ENCODE measurements at places on chromosomes 7 and 10.
A peak's percentile ranks its signal among the peaks of the same experiment; 100 is the strongest.

- peak; percentile 31 for DNase-seq
Observed at GRCh38 chr10:72086466-72087391, 1.6 kb downstream of the SPOCK2 start.

GRCh38 chr10:33314811-33315561, 19.5 kb downstream of the NRP1 start:
- no peak for DNase-seq

DNA sequence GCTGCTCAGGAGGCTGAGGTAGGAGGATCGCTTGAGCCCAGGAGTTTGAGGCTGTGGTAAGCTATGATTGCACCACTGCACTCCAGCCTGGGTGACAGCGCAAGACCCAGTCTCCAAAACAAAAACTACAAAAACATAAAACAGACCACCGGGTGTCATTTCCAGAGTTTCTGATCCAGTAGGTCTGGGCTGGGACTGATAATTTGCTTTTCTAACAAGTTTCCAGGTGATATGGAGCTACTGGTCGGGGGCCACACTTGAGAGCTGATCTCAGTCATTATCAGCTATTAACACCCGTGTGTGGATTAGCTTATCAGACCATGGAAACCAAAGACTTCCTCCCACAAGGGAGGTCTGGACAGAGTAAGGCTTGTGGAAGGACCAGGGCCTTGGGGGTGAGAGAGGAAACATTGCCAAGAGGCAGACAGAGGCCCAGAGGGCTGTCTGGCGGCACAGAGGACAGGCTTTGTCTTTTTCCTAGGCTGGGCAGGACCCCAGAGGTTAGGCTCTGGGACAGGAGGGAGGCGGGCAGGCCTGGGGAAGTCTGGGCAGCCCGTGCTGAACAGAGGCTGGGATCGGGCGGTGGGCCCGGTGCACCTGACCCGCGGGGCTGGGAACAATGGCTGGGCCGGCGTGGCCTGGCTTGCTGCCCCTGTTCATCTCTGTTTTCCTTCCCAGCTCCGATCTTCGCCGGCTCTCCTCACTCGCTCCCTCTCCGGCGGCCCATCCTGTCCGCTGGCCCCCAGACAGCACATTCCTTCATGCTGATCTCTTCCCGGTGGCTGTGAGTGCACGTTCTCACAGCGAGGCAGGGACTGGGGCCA, 25.2 kb downstream of the TMEM270 start:
- no peak for DNase-seq

GRCh38 chr7:44473295-44473694, 17.2 kb downstream of the NUDCD3 start:
- DNase-seq: no peak

GRCh38 chr10:10361301-10361885, 656.3 kb upstream of the CELF2 start:
- DNase-seq: no peak

GRCh38 chr7:36261019-36261754, 108.1 kb downstream of the EEPD1 start:
- no peak for DNase-seq

DNA sequence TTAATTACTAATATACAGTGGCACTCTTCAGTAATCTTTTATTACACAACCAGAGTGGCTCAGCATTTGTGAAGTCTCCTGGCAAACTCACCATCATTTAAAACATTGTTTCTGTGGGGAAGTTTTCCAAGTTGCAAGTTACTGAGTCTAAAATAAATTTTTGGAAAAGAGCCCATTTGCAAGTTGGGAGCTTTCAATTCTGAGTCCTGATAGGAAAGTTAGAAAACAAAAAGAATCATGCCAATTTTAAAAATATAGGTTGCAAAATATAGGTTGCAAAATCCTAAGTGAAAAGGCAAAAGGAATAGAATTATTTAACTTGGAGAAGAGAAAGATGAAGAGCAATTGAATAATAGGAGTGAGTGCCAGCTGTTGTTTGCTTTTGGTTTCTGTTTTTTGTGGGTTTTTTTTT, 378.8 kb upstream of the C7orf33 start:
- no peak for DNase-seq

DNA sequence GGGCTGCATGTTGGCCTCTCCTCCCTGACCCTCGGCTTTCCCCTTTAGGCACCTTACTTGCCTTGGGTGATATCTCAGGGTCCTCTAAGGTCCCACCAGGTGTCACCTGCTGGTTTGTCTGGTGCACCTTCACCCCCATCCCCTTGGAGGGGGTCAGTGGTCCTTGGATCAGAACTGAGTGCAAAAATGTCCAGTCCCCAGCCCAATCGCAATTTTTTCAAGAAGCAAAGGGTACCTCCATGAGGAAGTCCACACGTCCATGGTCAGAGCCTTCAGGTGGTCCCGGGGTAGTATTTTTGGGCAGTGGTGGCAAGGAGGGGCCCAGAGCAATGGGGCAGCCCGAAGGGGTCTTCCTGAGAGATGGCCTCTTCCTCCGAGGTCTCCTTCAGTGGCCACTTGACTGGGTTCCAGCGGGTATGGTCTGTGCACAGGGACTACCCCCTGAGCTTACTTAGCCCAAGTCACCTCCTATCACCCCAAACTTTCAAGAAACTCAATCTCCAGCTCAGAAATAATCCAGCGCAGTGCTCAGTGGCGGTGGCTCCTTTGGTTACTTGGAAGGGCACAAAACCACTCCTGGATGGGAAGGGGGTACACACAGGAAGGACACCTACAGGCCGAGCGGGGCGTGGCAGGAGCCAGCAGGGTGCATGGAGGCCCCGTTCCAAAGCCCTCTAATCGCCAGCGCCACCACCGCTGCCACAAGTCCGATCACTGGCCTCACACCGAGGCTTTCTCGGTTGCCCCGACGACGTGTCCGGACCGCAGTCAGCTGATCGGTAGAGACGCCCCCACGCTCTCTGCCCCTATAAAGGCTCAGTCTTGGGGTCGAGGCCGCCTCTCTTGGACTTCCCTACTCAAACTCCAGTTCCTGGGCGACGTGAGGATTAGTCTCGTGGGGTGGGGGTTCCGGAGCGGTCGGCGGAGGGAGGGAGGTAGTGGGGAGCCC, 4.5 kb downstream of the SAP25 start:
- no peak for DNase-seq

DNA sequence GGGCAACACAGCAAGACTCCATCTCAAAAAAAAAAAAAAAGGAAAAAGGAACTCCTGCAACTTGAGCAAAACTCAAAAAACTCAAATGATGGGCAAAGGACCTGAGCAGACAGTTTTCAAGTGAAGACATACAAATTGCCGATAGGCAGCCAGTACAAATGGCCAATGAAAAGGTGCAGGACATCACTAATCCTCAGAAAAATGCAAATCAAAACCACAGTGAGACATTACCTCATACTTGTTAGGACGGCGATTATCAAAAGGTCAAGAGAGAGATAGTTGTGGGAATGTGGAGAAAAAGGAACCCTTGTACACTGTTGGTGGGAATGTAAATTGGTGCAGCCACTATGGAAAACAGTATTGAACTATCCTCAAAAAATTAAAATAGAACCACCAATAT, 16.8 kb downstream of the SVOPL start:
- no peak for DNase-seq

DNA sequence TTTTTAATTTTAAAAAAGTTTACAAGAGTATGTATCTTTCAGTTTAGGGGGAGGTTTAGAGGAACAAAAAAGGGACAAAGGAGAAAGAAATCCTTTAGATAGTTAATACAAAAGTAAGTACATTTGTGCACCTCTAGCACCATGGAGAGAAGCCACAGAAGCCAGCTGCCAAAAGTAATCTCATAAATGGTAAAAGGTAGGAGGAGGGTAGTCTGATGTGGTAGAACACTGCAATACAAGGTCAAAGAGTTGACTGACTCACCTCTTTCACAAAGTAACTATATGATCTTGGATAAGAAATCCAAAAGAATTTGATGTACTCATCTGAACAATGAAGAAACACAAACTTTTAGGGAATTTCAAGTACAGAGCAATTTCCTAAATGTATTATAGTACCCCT, 68.1 kb downstream of the CNOT4 start:
- no peak for DNase-seq

- DNase-seq: no peak
Observed at GRCh38 chr10:14665865-14666857, 108.5 kb downstream of the FAM107B start.

DNA sequence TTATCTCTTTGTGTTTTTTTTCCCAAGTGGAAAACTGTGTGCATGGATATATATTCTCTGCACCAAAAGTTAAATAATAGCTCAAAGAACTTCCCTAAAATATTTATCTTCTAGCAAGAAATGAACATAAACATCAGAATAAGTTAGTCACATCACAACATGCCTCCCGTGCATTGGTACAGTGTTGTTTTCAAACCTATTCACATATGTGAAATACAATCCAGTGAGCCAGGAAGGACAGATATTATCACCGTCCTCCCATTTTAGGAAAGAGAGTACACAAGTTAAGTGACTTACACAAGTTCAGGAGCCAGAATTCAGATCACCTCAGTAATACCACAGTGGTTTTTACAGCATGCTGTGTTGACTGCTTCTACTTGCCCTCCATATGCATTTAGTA, 22.2 kb downstream of the ARMH3 start:
- no peak for DNase-seq

GRCh38 chr7:151351027-151351426, 9.4 kb downstream of the NUB1 start:
- no peak for DNase-seq

DNA sequence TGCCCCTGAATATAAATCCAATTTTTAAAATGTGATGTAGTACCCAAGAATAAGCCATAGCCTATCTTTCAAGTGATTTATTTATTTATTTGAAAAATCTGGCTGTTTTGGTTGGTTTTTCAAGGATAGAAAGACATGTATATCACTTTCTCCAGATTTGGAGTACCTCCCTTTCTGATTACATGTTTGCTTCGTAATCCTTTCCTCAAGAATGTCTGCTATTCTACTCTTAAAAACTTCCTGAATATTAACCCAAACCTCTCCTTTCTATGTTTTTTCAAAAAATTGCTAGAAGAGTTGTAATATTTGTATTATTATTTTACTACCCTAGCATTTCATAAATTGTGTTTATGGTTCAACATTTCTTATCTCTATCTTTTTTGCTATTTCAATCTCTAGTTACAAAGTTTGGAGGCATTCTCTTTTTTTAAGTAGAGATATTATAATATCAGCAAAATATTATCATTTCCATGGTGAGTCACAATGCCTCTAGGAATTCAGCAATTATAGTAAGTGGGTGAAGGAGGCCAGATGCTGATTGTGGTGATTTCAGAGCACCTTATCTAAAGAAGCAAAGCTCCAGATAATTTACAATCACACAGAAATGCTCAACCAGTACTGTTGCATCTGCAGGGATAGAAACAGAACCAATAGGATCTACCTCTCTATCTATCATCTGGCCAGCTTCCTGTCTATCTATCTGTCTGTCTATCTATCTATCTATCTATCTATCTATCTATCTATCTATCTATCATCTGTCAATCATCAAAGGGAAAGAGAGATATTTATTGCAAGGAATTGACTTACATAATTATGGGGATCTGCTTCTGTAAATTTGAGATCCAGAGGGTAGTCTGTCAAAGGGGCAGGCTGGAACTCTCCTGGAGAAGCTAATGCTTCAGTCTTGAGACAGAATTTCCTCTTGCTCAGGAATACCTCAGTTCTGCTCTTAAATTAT, 412.5 kb upstream of the SEMA3C start:
- DNase-seq: no peak

GRCh38 chr10:66943590-66943989, 17.8 kb downstream of the LRRTM3 start:
- no peak for DNase-seq

- DNase-seq: no peak
Observed at GRCh38 chr10:12187321-12187905, 8.3 kb downstream of the NUDT5 start.

DNA sequence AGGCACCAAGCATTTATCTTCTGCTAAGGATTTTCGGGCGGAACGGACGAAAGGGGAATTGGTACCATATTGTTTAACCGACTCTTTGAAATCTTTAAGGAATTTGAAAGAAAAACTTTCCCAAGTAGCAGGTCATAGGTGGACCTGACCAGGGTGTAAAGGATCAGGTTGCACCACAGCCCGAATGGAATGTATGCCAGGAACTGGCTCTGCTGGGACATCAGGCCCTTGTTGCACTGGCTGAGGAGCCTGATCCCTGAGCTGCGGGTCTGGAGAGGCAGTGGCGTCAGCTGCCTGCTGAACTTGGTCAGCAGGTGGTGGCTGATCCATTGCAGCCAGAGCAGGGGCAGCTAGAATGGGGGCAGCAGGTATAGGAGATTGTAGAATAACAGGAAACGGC, 41.4 kb upstream of the AKR1C2 start:
- no peak for DNase-seq

GRCh38 chr10:59878915-59879314, 27.4 kb downstream of the CCDC6 start:
- no peak for DNase-seq

GRCh38 chr7:7577888-7578287, 11.2 kb downstream of the MIOS start:
- no peak for DNase-seq

DNA sequence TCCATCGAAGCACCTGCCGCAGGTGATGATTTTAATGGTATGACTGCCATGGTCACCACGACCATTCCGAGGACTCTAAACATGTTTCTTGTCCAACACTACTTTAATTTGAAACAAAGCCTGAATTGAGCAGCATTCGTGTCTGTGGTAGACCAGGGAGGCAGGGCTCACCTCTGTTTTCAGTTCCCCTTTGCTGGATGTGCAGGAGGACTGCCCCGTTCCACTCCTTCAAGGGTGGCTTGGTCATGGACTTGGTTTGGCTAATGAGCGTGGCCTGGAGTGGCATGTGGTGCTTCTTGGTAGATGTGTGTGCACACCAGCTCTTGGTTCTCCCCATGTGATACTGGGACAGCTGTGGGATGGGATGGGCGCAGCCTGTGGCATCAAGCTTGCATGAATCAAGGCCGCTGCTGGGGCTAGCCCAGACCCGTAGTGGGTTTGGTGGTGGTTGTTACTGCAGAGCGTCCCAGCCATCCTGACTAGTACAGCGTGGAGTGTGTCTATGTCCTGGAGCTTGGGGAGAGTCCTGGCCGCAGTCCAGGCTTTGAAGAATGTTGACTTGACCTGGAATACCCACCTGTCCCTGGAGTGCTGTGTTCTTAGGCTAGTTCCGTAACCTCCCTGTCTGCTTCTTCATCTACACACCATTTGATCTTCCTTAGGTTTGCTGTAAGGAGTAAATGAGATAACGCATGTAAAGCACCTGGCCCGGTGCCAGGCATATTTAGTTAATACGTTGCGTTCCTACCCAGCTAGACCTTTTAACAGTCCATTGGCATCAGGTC, 34.8 kb downstream of the MGMT start:
- DNase-seq: no peak

- DNase-seq: no peak
Observed at GRCh38 chr7:127594490-127594889, 954 bp downstream of the FSCN3 start.

DNA sequence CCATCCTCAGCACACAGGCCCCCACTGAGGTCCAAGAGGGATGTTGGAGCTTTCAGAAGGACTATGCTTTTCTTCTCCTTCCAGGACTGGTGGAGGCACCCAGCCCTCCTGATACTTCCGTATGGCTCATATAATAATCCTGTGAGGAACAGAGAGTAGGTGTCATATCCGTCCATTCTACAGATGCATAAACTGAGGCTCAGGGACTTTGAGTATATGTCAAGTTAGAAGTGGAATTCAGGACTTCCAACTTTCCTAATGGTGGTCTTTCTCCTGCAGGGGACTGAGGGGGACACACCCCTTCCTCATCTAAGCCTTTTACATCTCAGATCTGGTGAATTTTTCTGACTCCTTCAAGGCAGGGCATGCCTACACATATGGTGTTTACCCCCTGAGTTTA, 153.7 kb downstream of the RPS24 start:
- no peak for DNase-seq
